Stimulated activated CD8-positive, alpha-beta memory T cell treated with anti-CD3 and anti-CD28 coated beads, Interleukin-15, amount 100 ng/mL, for 48 hours (primary cell): ENCODE measurements at places on chromosomes 2 and 18.

DNA sequence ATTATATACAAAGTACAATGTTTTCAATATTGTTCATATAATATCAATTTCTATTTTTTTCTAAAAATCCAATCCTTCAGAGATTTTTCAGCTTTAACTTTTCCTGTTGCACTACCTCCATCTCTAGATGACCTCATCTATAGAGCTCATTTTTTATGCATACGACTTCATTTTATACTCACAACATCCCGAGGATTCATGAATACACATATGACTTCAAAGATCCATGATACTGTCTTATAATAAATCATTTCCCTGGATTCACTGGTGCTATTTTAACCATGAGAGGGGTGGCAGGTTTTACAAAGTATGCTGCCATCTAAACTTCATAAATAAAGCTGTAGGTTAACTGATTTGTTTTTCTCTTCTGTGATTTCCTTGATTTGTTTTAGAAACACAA, 694.6 kb downstream of the EPHA4 start:
- no peak for DNase-seq

- no peak for DNase-seq
These were observed 93.3 kb downstream of the ACTR2 start for GRCh38 chr2:65320946-65321345.

DNA sequence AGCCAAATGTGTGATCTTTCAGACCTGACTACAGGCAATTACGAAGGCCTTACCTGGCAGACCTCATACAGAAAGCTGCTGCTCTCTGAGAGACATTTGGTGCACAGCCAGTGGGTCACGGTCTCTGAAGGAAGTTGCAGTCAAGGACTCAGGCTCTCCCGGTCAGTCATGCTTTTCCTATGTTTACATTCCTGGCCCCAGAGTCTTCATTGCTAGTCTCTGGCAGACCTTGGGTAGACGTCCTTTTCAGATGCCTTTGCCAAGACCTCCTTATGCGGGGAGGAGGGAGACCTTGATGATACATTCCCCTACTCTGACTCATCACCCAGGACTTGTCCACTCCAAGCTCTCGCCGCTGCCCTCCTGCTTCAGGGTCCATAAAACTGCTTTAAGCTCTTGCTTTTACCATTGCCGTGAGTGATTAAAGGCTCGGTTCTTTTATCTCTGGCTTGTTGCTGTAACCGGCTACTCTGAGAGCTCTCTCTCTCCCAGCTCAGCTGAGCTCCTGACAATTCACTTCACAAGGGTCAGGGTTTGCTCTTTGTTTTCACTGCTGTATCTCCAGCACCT, 62.0 kb upstream of the SLC35F5 start:
- DNase-seq, result no peak

DNA sequence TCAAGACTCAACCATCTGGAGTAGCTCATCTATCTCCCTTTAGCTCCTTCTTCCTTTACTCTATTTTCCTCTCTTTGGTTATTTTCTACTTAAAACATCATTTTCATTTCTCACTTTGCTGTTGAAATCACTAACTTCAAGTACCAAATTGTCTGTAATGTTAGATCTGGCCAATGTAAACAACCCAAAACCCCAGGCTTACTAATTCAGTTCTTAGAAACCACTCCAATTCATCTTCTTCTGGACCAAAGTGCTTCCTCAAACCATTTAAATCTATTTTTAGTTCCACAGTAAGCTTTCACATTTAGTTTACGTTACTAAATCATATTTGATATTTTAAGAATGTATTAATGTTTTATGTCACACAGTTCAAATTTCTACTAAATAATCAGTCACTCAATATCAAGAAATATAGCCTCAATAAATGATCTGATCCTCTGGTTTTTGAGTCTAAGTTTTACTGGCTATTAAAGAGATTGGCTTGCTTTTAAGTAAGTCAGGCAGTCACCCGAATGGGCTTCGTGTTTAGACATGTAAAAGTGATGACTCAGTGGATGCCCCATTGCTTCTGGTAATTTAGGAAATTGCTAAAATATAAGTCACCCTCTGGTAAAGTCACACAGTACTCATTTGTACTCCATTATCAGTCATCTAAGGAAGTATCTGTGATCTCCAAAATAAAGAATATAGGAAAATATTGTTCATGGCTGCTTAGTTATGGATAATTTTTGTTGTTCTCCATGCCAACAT, 527.2 kb upstream of the SOX11 start:
- DNase-seq, result no peak

GRCh38 chr2:179985163-179985820, 21.8 kb downstream of the CWC22 start:
- no peak for DNase-seq

GRCh38 chr2:18067588-18068384, 189.3 kb downstream of the KCNS3 start:
- DNase-seq, result no peak

DNA sequence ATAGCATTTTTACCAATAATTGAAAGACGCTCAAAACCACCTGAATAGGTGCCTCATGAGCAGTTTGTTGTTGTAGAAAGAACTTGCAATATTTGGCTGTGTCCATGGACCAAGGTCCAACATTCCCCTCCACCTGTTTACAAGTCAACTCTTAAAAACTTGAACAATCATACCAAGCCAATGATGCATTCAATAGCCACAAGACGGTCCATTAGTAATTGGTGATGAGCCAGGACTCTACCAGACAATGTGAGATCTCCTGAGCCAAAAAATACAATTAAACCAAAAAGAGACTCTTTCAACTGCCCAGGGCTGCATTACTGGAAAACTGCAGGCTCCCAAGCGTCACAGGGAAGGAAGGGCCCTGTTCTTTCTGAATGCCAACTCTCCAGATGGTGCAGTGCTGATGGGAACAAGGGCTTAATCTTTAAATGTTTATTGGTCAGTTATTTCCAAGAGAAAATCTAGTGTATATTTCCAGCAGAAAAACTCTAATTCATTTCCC, 118.8 kb upstream of the EPB41L3 start:
- no peak for DNase-seq

DNA sequence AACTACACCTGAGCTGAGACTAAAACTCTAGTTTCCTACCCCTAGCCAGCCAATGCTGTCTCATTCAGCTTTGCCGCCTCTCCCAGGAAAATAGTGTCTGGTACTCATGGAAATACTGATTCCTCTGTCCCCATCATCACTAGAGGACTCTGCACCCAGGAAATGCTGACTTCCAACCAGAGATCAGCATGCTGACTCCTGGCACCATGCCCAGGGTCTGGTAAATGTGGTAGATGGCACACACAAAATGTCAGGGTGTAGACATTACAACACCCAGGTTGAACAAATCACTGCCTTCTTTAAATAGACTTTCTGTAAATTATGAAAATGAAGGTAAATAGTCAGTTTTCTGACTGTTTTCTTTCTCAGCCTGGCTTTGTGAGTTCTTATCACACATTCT, 307.3 kb upstream of the CHAC2 start:
- DNase-seq, result no peak

GRCh38 chr2:109532728-109533076, 81.1 kb downstream of the SEPTIN10 start:
- no peak for DNase-seq

DNA sequence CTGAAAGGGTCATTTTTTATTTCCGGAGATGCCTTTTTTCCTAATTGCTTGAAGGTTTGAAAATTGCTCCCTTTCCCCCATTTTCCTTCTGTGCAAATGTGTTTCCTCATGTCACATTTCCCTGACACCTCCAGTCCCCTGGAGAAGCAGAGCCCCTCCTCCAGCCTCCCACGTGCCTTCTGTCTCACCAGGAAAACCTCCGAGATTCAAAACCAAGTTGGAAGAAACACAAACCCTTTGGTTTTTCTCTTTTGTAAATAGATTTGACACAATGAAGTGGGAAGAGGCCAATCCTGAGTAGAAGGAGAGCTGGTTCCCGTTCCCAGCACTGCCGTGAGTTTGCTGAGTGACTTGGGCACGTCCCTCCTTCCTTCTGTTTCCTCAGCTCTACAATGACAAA, 125.4 kb upstream of the MYCN start:
- DNase-seq, result no peak

- no peak for DNase-seq
These were observed 51.4 kb downstream of the MARCHF4 start for GRCh38 chr2:216320852-216321251.

- DNase-seq, result no peak
These were observed 18.1 kb upstream of the PGAP1 start for GRCh38 chr2:196944570-196944969.

DNA sequence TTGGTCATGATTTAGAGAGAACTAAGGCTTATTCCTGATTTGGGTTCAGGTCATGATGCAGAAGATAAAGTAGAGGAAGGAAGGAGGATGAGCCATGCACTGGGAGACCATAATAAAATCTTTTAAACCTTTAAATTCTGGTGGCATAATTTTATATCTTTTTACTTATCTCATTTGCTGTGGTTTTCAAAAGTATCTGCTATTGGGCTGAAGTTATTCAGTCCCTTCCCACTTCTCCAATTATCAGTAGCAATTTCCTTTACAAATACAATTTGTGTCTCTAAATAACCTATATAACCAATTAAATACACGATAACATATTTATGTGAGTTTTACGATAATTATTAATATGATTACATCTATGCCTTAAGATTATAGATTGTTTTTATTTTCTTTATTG, 194.8 kb upstream of the SLC8A1 start:
- DNase-seq, result no peak

DNA sequence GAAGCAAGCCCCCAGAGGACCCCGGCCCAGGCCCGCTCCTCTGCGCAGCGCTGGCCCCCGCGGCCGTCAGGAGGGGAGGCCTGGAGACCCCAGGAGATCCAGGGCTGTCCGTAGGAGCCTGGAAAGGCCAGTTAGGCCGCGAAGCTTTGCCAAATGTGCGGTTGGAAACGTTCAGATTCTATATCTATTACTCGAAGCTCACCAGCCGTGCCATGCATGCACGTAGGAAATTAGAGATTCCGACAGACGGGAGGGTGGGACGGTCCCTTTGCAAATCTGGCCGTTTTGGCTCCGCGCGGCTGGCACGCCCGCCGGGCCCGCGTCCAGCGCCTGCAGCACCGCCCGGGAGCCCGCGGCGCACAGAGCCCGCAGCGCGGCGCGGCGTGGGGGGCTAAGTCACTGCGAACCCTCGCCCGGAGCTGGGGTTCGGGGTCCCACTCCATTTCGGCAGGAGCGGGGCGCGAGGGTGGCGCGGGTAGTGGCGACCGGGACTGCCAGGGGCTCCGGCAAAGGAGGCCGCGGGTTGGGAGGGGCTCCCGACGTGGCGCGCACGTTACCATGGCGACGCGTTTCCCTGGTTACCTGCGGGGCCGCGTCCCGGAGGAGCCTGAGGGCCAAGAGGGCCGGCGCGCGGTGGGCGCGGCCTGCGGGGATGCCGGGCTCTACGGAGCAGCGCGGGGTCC, 488.6 kb upstream of the SMIM21 start:
- DNase-seq, result no peak
